Stimulated activated naive CD8-positive, alpha-beta T cell treated with anti-CD3 and anti-CD28 coated beads, Interleukin-15, amount 100 ng/mL, for 72 hours (primary cell): ENCODE measurements at places on chromosomes 11 and 22.
A peak's percentile ranks its signal among the peaks of the same experiment; 100 is the strongest.

DNA sequence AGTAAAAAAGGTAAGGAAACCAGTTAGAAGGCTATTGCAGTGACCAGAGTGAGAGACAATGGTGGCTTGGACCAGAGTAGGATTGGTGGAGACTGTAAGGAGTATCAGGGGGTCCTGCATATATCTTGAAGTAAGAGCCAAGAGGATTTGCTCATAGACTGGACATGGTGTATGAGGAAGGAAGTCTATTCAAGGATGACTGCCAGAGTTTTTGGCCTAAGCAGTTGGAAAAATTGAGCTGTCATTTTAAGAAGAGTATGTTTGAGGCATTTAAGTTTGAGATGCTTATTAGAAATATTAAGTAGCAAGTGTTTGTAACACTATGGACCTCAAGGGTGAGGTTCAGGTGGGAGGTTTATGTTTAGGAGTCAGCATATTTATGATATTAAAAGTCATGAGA, 596.6 kb downstream of the METTL15 start:
- no peak for DNase-seq

DNA sequence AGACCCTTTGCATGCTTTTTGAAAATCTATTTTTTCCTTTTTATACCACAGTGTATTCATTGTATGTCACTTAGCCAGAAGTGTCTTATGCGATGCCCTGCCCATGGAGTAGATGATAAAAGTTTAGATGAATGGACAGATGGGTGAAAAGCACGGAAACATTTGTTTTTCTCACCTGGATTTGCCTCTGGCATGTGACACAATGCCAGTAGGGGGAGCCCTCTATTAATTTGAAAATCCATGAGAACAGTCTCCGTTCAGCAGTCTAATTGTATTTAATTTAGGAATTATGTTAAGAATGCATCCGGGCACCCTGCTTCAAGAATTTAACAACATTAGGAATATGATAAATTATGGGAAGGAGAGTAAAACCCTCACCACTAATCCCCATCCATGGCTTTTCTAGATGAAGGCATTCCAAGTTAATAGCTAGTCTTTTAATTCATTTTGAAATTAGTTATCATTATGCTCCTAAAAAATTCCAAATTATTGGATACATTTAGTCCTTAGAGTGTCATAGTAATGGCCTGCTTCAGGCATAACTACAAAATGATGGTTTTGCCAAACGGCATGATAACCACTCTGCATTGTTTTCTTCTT, 55.3 kb upstream of the ALKBH3 start:
- DNase-seq = no peak

DNA sequence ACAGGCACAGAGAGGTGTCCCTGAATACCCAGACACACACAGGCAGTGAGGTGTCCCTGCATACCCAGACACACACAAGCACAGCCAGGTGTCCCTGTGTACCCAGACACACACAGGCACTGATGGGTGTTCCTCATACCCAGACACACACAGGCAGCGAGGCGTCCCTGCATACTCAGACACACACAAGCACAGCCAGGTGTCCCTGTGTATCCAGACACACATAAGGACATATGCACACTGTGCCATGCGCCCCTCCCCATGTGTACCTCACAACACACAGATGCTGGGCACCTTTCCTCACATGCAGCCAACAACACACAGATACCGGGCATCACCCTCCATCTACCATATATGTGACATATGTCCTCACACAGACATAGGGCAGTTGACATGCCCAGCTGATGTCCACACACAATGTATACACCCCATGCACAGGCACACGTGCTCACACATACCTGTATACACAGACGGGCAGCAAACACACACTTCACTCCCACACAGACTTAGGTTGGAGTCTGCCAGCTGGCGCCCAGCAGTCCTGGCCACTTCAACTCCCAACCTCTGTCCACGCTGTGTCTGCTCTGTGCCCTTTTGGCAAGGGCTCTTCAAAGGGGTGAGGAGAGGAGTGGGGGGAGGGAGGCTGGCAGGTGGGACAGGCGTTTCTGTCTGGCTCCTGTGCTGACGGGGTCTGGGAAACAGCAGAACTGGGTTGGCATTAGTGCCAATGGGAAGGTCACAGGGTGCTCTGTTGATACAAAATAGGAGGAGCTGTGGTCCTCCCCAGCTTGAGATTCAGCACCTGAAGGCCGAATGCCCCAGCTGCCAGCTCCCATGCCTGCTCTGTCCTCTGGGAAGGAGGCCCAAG, 69.4 kb upstream of the ALX4 start:
- no peak for DNase-seq

GRCh38 chr11:1932105-1932480, 12.6 kb downstream of the TNNT3 start:
- no peak for DNase-seq

GRCh38 chr22:20585639-20586402, 78.4 kb downstream of the MED15 start:
- no peak for DNase-seq

DNA sequence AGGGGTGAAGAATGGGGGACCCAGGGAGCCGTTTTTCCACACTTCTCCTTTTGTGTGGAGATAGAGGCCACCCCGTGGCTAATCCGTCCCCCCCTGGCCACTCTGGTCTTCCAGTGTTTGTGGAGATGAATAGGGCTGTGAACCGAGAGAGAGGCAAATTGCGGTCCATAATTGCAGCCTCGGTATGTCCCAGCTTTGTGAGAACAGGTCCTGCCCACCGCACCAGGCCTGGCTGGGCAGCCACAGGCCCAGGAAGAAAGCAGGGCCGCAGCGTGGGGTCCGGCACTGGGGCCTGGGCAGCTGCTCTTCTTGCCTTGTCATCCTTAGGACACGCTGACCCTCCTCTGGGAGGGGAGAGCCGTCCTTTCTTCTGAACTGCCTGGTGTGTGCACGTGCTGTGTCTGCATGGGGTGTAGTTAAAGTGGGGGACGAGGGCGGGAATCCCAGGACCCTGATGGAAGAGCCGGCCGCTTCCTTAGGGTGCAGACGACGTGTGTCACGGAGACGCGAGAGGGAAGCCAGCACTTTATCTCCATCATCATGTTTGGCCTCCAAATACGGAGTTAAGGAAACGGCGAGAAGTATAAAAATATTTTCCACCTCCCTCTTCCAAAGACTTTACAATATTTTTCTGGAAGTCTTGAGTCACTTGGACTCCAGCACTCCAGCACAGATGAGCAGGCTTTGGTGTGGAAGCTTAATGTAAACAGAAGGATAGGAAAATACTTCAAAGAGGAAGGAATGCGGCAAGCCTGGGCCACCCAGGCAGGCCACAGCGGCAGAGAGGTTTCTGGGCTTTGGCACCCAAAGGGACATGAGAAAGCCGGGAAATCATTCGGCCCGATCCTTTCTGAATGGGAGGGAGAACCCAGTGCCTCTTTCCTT, 1248.4 kb downstream of the BRD1 start:
- DNase-seq = no peak

DNA sequence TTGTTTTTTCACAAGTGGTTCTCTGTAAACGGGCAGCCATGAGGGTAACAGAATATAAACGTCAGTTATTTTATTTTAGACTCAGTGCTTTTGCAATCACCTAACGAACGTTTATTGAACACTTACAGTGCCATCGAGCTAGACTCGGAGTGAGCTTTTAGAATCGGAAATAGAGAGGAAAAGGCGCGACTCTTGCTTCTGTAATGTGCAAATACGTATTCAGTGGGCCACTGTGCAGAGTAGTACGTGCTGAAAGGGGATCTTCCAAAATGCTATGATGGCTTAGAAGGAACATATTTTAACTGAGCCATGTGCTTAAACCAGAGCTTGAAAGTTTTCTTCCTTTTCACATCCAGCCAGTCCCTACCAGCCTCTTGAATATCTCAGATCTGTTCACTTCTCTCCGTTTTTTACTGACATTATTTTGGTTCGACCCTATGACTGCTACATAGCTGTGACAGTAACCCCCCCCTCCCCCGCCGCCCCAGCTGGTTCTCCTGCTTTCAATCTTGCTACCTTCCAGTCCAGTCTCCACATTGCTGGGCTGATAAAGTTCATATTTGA, 468 bp downstream of the DDIAS start:
- no peak for DNase-seq

DNA sequence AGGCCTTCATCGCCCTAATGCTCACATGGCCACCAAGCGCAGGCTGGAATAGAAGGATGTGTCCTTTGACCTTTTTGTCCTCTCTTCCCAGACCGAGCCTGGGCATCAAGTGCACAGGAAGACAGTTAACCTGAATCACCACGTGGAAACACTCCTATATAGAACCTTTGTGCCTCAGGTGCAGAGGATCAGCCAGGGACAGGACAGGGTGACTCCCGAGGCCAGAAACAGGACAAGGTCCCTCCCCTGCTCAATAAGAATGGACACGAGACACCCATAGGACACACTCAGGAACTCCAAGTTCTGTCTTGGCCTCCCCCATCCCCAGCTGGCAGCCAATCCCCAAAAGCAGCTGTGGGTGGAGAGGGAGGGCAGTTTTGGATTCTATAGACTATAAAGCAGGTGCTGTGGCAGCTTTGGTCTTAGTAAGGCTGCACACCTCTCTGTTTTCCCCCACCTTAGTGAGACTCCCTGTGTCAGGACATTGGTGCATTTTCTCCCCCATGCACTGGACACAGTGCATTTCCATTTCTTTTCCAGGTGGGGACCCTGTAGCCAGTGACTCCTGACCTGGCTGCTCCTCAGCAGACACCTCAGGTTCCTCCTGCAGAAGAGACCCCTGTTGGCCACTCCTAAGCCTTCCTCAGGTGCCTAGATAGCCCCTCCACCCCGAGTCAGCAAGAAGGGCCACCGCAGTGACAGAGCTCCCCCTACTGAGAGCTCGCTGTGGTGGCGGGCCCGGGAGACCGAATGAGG, 43.6 kb upstream of the POU2AF1 start:
- DNase-seq = peak; percentile 54

GRCh38 chr11:69250186-69251056, 43.5 kb upstream of the MYEOV start:
- no peak for DNase-seq

DNA sequence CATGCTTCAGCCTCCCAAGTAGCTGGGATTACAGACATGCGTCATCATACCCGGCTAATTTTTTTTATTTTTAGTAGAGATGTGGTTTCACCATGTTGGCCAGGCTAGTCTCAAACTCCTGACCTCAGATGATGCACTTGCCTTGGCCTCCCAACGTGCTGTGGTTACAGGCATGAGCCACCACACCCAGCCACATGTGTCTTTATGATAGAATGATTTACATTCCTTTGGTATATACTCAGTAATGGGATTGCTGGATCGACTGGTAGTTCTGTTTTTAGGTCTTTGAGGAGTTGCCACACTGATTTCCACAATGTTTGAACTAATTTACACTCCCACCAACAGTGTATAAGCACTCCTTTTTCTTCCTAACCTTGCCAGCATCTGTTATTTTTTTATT, 276.2 kb downstream of the METTL15 start:
- no peak for DNase-seq

- DNase-seq = no peak
These were observed 130.4 kb downstream of the SLC1A2 start for GRCh38 chr11:35288817-35289541.

DNA sequence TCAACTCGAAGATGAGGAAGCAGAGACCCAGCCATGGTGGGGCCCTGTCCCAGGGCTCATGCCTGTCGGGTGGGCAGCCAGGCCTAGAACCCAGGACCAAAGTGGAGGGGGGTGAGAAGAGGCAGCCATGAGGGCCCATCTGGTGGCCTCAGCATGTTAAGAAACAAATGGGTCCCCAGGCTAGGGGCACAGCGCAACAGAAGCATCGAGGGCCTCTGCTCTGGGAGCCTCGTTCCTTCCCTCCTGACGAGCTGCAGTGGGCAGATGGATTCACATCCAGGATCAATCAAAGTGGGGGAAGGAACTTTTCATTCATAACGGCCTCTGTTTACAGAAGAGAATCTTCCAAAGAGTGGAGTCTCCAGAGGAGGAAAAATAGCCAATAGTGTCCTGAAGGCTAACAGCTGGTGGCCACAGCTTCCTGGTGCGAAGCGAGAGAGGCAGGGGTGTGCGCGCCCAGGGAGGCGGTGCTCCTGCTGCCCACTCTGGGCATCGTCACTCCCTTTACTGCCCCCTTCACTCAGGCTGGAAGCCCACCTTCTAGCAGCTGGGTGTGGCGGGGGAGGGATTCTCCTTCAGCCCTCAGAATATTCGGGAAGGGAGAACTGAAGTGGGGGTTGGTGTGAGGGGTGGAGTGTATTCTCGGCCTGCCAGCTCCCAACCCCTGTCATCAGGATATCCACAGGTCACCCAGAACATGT, 4.3 kb downstream of the CBX7 start:
- DNase-seq = no peak

DNA sequence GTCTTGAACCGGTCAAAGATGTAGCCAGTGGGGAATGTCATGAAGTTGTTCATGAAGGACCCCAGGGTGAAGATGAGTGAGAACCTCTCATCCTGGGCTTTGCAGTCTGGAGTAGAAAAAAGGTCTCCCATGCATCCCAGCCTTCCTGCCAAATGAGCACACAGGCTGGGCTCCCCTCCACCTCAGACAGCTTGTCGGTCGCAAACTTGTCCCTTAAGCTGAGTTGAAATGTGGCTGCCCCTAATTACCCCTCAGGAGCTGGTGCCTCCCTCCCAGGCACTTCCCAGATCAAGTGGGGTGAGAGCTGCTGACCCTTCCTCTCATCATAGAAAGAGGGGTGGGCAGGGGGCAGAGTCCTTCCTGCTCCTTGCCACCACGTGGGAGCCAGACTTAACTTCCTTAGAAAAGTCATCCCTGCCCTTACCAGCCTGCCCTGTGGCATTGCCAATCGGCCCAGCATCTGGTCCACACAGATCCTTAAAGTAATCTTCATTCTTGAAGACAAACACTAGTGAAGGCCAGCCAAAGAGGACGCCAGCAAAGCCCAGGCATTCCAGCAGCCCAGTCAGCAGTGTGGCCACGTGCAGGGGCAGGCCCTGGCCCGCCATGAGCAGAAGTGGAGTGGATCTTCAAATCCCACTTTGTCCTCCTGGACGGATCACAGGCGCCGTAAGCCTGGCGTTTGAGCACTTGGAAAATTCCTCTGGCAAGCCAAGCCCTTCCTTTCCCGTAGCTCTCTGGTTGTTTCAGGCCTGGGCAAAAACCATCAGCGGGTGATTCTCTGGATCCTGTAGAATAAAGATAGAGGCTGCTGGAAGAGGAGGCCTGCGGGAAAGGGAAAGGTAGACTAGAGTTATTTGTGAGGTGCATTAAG, 1.1 kb downstream of the SLC43A3 start:
- DNase-seq = no peak

GRCh38 chr11:79925570-79925969, 484.7 kb upstream of the TENM4 start:
- no peak for DNase-seq

- no peak for DNase-seq
These were observed 106.5 kb downstream of the ALX4 start for GRCh38 chr11:44203270-44204043.
